Ascending aorta (tissue), 2 donors: ENCODE measurements at places on chromosomes 11 and 22.

DNA sequence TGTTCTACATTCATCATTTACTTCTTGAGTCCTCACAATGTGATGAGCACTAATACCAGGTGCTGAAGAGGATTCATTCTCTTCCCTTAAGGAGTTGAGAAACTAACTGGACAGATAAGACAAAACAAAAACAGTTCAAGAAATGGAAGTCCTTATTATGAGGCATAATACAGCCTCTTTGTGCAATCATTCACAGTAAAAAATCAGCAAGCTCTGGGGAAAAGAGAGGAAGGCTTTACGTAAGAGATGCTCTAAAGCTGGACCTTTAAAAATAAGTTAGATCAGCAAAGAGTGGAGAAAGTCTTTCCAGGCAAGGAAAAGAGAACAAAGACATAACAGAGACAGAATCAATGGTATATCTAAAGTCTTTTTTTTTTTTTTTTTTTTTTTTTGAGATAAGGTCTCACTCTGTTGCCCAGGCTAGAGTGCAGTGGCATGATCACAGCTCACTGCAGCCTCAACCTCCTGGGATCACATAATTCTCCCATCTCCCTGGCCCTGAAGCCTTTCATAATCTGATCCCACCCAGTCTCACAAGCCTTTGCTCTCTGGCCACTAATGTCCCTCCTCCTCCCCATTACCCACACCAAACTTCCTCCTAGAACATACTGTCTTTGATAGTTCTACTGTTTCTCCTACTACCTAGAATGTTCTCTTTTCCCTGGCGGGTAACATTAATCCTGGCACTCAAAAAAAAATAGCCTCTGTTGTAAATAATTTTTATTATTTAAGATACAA is 40.9 kb downstream of the MRTFA start:
- no peak for DNase-seq

- no peak for DNase-seq
These were observed 604 bp upstream of the POLR3H start for GRCh38 chr22:41544671-41545476.

- peak; percentile 90 for DNase-seq
These were observed 1.6 kb downstream of the FADS1 start for GRCh38 chr11:61814958-61815789.

DNA sequence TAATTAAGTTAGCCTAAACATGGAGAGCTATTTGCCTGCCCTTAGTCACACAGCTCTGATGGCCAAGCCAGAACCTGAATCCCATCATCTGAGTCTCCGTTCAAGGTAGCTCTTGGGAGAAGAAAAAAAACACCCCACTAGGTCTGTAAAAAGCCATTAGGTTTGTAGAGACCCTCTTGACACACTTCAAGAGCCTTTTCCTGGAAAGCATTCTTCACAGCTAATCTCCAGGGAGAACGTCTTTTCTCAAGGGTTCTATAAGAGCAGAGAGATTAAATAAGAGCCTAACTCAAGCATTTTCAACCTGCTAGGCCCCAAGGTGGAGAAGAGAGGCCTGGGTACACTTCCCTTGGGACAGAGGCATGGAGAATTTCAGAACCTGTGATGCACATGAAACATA is 61.6 kb upstream of the NAV2 start:
- no peak for DNase-seq

DNA sequence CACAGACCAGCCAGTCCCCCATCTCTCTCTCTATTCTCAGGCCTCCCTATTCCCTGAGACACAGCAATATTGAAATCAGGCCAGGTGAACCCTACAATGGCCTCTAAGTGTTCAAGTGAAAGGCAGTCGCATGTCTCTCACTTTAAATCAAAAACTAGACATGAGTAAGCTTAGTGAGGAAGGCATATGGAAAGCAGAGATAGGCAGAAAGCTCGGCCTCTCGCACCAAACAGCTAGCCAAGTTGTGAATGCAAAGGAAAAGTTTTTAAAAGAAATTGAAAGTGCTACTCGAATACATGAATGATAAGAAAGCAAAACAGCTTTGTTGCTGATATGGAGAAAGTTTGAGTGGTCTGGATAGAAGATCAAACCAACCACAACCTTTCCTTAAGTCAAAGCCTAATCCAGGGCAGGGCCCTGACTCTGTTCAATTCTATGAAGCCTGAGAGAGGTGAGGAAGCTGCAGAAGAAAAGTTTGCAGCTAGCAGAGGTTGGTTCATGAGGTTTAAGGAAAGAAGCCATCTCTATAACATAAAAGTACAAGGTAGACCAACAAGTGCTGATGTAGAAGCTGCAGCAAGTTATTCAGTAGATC is 19.8 kb upstream of the MPZL2 start:
- no peak for DNase-seq

- DNase-seq, result no peak
These were observed 7.0 kb downstream of the OR51B5 start for GRCh38 chr11:5336331-5336730.

DNA sequence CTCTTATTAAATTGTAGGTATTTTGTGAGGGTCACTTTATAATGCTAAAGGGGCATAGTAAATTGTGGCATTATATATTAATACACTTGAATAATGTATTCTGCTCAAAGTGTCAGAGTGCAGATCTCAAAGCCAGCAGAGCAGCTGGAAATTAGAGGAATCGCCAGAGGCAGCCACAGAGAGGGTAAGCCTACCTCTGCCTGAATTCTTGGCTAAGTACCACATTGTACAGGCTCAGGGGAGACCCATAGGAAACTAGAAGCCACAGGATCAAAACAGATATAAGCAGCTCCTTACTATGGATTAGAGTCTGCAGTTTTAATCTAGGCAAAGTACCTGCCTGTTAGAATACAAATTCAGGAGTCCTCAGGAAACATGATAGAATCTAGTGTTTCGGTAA is 249.3 kb downstream of the DDX10 start:
- no peak for DNase-seq

DNA sequence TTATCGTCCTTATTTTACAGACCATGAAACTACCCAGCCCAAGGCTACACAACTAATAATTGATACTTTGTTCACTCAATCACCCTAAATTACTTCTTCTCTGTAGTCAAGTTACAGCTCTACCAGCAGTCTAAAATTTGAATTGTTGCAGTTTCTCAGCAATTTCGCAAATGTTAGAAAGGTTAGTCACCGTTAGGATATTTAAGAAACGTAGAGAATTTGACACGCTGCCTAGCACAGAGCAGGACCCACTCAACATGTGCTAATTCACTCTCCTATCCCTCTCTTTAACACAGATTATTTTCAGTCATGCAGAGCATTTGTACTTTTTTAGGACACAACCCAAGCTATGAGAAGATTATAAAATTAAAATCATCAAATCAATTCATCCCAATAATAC is 771.1 kb upstream of the LUZP2 start:
- DNase-seq, result no peak

DNA sequence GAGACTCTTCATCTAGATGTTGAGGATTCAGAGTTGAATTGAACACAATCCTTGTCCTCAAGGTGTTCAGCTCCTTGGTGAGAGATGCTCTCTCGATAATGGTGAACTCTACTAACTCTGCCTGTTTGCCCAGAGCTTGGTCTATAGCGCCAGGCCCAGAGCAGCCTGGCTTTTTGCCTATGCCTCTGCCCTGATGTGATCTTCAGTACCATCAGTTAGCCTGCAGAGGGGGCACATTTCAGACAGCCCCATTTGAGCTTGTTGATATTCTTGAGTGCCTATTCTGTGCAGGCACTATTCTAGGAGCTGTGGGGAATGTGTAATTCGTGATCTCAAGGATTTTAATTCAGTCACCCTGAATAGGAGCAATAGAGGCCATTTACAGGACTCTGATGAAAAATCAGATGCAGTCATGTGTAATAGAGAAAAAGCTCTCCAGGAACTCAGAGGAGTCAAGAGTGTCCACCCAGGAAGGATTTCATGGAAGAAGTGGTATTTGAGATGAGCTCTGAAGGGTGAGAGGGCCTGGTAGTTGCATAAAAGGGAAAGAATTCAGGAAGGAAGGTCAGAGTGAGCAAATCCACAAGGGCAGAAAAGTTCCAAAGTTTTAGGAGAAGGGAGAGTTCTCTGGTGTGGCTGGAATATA is 19.3 kb downstream of the GTPBP1 start:
- DNase-seq, result no peak

GRCh38 chr22:28023036-28023435 is 104.0 kb upstream of the PITPNB start:
- DNase-seq, result peak; percentile 31

DNA sequence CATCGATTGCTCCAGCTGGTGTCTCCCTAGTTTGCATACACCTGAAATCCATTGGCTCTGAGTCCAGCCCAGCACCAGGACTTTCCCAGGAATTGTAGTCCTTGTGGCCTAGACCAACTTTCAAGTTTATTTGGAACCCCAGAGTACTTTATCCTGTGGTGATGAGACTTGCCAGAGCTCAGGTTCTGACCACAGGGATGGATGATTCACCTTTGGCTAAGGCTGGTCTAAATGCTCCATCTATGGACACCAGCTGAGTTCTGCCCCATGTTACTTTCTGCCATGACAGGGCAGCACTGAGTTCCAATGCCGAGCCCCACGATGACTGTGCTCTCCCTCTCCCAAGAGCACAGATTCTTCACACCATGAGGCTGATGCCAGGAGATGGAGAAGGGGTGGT is 17.3 kb upstream of the INSC start:
- no peak for DNase-seq

DNA sequence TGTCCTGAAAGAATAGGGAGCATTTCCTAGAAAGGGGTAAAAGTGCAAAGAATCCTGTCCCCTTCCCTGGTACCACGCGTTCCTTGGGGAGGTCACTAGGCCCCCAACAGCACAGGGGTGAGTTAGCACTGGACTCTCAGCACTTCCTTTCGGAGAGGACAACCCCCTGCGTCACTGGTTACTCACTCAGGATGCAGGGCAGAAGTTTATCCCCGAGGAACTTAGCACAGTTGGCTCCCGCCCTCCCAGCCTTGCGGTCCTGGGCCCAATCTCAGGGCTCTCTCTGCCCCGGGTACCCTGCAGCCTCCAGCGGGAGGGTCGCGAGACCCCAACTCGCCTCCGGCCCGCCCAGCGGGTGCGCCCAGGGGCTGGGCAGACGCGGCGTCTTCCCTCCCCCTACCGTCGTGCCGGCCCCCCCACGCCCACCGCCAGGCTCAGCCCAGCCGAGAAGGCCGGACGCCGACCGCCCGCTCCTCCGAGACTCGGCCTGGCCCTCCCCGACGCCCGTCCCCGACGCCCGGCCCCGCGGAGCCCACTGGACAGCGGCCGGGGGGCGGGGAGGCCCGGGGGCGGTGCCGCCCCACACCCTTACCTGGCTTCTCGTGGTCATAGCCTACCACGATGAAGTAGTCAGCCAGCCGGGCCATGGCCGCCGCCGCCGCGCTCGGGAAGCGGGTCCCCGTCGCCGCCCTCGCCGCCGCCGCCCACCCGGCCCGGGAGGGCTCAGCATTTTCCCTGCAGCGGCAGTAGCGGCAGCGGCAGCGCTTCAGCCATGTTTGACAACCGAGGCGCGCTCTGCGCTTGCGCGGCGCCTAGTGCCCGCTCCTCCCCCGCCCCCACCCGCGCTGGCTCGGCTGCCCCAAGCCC is at the start of gene SBF2:
Gene SBF2, minus strand, starts transcription at position 797 of the 867 bp plus-strand sequence. Its CDS starts 150 bp downstream, at position 647.
- DNase-seq, result peak; percentile 94

GRCh38 chr11:74641289-74641688 is 48.9 kb downstream of the POLD3 start:
- no peak for DNase-seq
